Glutamatergic neuron (in vitro differentiated cells): ENCODE measurements at places on chromosomes 7 and 10. TPM values are rescaled to one million over a fixed set of nuclear protein-coding genes. Genes with fewer than 3 reads are reported as not detected.

GRCh38 chr7:50653126-50653864 lies 88.1 kb upstream of the DDC start:
- no peak for DNase-seq

DNA sequence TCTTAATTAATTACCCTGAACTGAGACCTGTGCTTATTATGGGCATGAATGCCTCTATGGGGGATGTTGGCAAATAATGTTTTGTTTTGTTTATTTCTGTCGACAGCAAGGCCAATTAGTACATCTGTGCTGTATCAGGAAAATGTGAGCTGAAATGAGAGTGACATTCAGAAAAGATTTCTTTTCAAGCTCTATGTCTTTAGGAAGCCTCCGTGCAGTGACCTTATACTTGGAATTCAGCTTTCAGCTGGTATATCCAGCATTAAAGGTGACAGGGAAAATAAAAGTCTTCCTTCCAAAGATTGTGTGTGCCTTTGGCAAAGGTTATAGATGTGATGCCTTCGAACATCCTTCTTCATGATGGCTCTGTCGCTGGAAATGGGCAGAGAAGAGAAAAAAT lies 1061.1 kb downstream of the SORCS3 start:
- DNase-seq = no peak

Gene SLIT1
- 11.3 TPM for total RNA-seq

Gene ITPRID1
- not detected for total RNA-seq

Gene SYPL1
- 10.0 TPM for total RNA-seq

- DNase-seq = peak; percentile 54
Measured at GRCh38 chr10:44955413-44956070, 4.1 kb upstream of the RASSF4 start.

DNA sequence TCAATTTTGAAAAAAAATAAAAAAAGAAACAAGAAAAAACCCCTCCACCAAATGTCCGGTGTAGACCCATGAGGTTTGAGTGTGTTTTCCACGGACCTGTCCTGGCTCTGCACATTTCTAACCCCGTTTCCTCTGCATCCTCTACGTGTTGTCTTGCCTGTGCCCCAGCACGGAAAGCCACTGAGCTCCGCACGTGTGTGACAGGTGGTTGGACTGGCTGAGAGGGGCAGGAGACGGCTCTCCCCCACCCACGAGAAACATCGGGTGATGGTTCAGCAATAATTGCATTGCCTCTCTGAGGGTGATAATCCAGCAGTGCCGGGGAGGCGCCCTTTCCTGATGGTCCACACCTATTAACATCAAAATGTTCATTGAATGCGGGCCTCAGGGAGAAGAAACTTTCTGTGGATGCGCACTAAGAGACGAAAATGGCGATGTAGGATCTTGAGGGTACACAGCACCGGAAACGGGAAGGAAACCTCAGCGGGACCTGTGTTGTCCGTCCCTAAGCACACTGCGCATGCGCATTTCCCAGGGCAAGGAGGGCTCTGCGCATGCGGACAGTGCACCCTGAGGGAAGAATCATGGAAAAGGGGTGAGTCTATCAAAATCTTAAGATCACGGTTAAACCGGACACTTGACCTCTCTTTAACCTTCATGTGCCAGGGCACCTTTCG lies 470.1 kb upstream of the ADARB2 start:
- DNase-seq = no peak

DNA sequence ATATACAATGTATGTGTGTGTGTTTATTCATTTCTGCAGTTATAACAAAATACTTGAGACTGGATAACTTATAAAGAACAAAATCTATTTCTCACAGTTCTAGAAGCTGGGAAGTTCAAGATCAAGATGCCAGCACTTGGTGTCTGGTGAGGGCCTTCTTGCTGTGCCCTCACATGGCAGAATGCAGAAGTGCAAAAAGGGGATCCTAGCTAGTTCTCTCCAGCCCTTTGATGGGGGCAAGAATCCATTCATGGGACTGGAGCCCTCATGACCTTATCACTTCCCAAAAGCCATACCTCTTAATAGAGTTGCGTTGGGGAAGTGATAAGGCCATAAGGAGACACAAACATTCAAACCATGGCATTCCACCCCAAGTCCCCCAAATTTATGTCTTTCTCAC lies 8.4 kb downstream of the GRB10 start:
- no peak for DNase-seq

DNA sequence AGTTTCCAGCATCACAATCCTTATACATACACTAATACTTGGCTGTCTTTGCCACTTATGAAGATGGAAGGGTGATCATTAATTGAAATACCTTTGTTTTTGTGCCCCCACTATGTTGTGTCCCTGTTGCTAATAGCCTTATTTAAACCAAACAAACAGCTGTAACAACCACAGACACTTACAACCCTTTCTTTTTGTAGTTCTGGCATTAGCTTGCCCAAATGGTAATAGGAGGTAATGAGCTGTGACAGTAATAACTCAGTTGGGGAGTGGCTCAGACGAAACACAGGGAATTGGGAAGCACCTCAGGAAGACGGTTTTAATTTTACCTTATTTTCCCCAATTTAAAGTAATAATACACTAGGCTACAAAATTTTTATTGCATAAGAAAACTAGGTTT lies 83.4 kb downstream of the MDFIC start:
- DNase-seq = no peak

DNA sequence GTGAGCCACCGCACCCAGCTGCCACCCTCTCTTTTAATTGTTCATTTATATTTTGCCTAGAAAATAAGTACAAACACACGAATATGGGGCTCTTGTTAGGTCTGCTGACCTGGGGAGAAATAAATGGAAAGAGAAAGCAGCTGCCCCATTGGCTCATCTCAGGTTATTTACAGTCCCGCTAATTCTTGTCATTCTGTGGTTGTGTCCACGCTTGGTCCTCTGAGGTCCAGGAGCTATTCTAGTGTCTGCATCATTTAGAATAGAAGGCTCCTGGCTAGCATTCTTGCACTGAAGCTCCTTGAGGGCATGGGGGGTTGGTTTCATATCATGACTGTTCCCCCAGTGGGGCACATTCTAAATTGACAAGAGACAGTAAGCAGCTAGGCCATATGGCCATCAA lies 128.5 kb downstream of the TACC2 start:
- no peak for DNase-seq
